Uterus (tissue), 4 donors: ENCODE measurements at places on chromosomes 3 and 15. TPM values are rescaled to one million over a fixed set of nuclear protein-coding genes. Genes with fewer than 3 reads are reported as not detected.

DNA sequence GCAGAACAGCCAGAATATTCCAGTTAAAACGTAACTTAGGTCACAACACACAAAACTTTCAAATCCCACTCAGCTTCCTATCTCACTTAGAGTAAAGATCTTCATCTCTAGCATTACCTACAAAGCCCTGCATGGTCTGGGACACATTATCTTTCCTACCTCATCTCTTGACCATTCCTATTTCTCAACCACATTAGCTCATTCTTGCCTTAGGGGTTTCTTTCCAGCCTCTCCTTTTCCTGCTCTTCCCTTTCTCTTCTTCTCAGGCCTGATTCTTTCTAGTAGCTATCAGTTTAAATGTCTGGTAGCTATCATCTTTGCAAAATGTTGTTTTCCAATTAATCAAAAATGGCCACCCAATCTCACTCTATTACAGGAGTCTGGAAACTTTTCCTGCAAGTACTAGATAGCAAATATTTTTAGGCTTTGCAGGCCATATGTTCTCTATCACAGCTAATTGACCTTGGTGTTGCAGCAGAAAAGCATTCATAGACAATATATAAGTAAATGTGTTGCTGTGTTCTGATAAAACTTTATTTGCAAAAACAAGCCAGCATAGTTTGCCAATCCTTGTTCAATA, 15.1 kb upstream of the CBLB start:
- no peak for DNase-seq

GRCh38 chr3:182244222-182244971, 532.7 kb downstream of the SOX2 start:
- DNase-seq: no peak

The ANKRD63 gene
- total RNA-seq: not detected

DNA sequence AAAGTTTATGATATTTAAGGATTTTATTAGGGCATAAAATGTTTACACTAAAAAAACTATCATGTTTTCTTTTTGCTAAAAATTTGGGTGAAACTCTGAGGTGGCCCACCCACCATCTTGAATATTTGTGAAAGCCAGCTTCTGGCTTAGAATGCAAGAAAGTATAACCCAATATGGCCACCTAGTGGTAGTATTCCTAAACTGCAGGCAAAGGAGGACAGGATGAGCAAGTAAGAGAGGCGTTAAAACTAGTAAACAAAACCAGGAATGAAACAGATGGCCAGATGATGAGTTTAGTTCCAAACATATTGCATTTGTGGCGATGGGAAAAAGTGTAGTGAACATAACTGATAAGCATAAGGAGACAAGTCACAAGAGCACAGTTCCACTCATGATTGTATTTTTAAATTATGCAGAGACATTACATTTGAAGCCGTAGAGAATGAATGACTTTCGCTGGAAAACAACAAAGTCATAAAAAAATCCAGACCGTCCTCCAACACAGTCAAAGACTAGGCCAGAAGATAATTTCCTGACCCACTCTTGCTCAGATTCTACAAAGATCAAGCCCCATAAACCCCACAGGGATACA, 103.3 kb upstream of the PRTG start:
- DNase-seq: peak; percentile 27

DNA sequence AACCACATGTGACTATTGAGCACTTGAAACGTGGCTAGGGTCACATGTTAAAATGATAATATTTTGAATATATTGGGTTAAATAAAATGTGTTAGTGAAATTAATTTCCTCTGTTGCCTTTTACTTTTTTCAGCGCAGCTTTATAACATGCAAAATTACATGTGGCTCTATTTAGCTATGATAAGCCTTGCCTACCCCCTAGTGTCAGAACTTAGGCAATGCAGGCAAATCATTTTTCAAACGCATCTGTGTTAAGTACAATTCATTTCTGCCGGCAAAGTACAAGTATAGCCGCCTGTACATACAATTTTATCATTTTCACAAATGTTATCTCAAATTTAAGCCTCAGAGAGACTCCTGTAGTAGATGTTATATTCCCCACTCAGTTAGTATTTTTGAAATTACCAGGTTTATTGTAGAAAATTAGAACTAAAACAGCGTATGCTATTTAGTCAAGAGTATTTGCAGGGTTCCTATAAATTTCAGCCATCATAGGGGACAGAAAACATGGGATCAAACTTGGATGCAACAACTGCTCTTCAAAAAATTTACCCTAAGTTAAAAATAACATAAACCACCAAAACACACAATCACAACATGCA, 56.1 kb downstream of the TAFA4 start:
- peak; percentile 13 for DNase-seq

- no peak for DNase-seq
These were observed 154.6 kb downstream of the CLSTN2 start for GRCh38 chr3:140089403-140090072.

The GXYLT2 gene
- 16.8 TPM for total RNA-seq

The ZFAND6 gene
- total RNA-seq: 119 TPM

DNA sequence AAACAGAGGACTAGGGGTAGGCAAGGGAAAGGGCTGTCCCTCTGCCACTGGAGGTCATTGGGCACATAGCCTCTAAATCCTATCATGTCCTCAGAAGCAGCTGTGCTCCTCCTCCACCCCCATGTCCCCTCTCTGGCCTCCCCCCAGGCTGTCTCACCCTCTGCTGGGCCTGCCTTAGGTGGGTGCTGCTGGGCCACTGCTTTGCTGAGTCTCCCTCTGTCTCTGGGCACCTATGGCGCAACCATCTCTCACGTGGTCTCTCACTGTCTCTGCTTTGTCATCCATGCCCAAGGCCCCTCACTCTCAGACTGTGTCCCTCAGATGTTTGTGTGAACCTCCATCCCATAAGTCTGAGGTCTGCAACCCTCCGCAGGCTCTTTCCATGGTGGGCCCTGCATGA, 35.0 kb upstream of the IQCF6 start:
- DNase-seq: no peak

GRCh38 chr3:30508339-30508738, 98.1 kb upstream of the TGFBR2 start:
- no peak for DNase-seq

The BMF gene
- total RNA-seq: 46.2 TPM

The PARP6 gene
- 35.7 TPM for total RNA-seq

DNA sequence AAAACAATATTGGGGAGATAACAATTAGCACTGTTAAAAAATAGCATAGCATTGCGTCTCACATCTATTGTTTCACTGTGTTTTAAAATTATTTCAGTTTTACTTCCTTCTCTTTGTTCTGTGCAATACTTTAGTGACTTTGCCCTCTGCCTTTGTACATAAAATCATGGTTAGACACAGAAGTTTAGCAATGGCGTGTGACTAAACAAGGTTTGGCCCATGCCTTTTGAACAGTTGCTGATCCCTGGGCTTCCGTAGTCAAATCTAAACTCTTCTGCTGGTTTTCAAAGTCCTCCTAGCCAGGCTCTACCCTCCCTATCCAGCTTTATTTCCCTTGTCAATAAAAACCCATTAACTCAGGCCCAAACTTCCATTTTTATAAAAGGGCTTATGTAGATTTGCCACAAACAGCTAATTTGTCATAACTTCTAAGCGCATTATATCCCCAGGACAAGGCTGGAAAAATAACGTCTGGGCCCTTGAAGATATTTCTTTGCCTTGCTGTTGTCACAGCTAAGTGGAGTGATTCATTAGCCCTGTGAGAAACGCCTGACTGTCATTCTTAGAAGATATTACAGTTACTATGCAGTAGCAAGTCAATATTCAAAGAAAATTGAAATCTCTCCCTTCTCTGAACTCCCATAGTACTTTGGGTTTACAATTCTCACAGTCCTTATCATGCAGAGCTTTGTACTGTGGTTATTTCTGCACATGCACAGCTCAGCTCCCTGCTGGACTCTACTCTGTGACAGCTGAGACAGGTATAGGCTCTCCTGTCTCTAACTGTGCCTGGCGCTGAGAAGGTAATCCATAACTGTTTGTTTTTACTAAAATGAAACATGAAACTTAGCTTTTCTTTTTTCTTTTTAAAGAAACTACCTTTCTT, 123.4 kb upstream of the SLC24A5 start:
- no peak for DNase-seq

DNA sequence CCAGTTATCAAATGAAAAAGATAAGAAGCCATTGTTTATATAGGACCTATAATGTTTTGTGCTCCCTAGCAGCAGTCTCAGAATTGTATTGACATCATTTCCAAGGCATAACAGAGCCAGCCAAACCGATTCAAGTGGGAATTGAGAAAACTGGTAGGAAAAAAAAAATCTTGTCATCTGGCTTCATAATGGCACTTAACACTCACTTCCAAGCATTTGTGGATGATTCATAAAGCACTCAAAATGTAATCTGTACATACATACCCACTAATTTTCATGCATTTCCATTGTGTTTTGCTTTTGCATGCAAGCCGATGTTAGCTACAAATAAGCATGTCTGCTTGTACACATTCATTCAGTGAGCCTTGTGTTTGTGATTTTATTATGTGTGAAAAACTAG, 18.6 kb upstream of the TRPC1 start:
- no peak for DNase-seq

DNA sequence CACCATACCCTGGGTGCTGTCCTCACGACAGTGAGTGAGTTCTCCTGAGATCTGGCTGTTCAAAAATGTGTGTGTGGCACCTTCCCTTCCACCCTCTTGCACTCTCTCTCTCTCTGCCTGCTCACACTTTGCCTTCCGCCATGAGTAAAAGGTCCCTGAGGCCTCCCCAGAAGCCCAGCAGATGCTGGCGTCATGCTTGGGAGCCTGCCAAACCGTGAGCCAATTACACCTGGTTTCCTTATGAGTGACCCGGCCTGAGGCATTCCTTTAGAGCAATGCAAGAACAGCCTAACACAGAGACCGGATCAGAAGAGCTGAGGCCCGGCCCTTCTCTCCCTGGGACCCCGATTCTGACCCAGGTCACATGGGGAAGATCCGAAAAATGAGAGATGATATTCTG, 15.4 kb downstream of the TMEM44 start:
- no peak for DNase-seq

GRCh38 chr15:33754242-33754641, 214.1 kb upstream of the CHRM5 start:
- no peak for DNase-seq

DNA sequence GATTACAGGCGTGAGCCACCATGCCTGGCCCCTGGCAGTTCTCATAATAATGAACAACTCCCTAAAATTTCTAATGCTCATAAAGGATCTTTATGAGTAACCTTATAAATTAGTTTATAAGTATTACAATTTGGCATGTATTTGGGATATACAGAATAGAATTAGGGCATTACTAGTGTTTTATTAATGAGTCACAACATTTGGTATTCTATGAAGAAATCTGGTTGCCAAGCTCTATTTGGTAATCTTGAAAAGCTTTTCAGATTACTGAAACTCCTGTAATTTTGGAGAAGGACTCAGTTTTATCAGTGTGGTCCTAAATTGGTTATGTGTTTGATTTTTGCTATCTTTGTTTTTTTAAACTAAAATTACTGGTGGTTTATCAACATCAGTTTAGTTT, 45.8 kb downstream of the TM6SF1 start:
- no peak for DNase-seq

GRCh38 chr3:99907959-99908544, 90.4 kb downstream of the CMSS1 start:
- DNase-seq: no peak

The NR2E3 gene
- not detected for total RNA-seq

The CHRM5 gene
- total RNA-seq: not detected

The ADGRG7 gene
- total RNA-seq: not detected

The AGBL1 gene
- total RNA-seq: 0.07 TPM

GRCh38 chr15:83435202-83435601, 11.9 kb upstream of the SH3GL3 start:
- no peak for DNase-seq

DNA sequence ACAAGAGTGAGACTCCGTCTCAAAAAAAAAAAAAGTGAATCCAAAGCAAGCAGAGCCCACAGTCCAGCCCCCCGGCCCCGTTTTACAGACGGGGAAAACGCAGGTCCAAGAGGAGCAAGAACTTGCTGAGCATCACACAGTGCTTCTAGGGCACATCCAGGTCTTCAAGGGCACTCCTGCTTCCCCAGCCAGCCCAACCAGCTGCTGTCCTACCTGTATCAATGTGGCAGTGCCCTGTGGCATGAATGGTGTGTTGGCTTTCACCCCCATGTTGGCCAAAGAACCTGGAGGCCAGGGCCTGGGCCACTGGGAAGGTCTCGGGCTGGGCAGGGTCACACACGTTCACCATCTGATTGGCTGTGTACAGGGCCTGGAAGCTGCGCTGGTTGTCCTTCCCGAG, 4.6 kb downstream of the MAN2C1 start:
- no peak for DNase-seq

The APOD gene
- total RNA-seq: 8.5 TPM

DNA sequence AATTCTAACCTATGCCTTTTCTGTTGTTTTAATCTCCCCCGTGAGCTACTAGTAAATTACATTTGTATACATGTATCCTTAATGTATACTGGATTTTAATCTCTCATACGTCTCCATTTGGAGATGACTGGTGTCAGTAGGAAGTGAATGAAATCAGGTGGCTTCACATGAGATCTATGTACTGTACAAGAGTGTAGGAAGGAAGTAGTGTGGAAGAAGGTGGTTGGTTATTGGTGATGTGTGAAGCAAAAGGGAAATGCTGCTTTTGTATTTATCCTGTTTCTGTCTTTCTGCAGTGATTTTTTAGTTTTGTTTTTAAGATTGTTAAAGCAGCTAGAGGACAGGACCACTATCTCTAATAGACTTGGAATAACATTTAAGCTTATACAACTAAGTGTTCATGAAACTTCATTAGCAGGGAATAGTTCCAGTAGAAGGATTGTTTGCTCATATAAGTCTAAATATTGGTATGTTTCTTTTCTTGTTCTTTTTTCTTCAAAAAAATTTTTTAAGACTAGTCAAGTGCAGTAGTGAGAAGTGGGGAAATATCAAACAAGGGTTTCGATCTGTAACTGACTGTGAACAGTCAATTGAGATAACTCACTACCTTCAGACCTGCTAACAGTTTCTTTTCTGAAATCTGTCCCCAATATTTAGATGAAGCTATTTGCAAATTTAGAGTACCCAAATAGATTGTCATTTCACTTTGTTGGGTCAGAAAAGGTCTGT, 15.3 kb downstream of the SNX1 start:
- DNase-seq: no peak

GRCh38 chr3:38600551-38600950, 48.9 kb downstream of the SCN5A start:
- DNase-seq: no peak

DNA sequence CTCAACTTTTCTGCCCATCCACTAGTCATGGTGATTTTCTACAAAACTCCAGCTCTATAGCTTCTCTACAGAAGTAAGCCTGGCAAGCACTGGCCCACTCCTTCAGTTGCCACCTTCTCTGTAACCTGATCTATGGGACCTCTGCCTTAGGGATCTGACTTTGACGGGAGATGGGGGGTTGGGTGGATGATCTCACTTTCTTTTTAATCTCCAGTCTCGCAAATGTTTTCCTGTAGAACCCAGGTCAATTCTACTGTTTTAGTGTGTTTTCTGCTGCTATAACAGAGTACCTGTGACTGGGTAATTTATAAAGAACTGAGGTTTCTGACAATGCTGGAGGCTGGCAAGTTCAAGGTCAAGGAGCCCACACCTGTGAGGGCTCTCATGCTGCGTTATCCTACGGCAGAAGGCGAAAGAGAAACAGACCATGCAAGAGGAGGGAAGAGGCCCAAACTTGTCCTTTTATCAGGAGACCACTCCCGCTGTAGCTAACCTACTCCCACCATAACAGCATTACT, 189.9 kb upstream of the THRB start:
- DNase-seq: no peak

The TNFAIP8L3 gene
- 40.5 TPM for total RNA-seq

The CYP8B1 gene
- total RNA-seq: not detected

The NRROS gene
- 36.8 TPM for total RNA-seq

The CPNE9 gene
- total RNA-seq: not detected

GRCh38 chr3:157669416-157669815, 166.2 kb upstream of the VEPH1 start:
- DNase-seq: no peak
